Left renal pelvis (tissue), 4 donors: ENCODE measurements at places on chromosomes 7 and 10. TPM values are rescaled to one million over a fixed set of nuclear protein-coding genes. Genes with fewer than 3 reads are reported as not detected.

DNA sequence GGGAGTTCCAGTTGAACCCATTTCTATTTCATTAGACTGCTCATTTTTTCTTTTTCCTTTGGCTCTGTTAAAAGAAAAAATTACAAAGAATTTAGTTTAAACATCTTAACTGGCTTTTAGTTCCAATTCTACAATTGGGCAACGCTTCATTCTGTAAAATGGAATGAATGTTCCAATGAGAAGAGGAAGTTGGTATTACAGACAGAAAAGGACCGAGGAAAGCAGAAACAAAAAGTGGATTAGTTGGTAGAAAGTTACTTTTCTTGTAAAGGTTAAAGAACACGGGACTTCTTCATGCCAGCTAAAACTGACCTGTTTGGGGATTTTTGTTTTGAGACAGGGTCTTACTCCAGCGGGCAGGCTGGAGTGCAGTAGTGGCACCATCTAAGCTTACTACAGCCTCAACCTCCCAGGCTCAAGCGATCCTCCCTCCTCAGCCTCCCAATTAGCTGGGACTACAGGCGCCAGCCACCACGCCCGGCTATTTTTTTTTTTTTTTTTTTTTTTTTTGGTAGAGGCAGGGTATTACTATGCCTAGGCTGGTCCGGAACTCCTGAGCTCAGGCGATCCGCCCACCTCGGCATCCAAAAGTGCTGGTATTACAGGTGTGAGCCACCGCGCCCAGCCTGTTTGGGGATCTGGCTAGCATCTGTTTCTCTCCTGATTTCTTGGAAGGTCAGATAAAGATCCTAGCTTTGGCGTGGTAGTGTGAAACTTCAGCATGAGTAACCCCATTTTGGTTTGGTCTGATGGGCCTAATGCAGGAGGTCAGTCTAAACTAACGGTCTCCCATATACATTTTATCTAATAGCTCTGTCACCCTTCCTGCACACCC lies 1.3 kb upstream of the VDAC2 start:
- DNase-seq, result no peak

Gene FOXP2
- polyA plus RNA-seq, result 13.3 TPM

Gene AGMO
- 0.64 TPM for polyA plus RNA-seq

Gene GIMAP8
- polyA plus RNA-seq, result 4.1 TPM

- no peak for DNase-seq
Observed at GRCh38 chr7:107960272-107960671, 42.7 kb downstream of the LAMB1 start.
